Stimulated activated CD8-positive, alpha-beta memory T cell treated with anti-CD3 and anti-CD28 coated beads, Interleukin-7, amount 100 ng/mL, for 1 hour (primary cell): ENCODE measurements at places on chromosomes 6 and 20.

DNA sequence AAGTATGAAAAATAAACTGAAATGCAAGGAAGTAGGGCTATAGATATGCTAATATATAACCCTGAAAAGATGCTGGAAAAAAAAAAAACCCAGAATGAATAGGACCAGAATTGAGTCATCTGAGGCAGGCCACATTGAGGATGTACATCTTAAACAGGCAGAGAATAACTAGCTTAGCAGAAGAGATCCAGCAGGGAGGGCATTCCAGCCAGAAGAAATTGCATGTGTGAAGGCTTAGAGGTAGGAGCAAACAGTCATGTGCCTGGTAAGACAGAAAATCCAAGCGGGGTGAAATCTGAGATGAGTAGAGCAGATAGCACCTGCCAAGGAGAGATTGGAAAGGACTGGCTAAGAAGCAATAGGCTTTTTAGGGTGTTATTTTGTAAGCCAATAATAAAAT lies 2.6 kb downstream of the COL19A1 start:
- no peak for DNase-seq

- no peak for DNase-seq
Measured at GRCh38 chr6:14925699-14926026, 320.2 kb upstream of the JARID2 start.

- DNase-seq = no peak
Measured at GRCh38 chr20:61044499-61044898, 207.6 kb upstream of the CDH4 start.

DNA sequence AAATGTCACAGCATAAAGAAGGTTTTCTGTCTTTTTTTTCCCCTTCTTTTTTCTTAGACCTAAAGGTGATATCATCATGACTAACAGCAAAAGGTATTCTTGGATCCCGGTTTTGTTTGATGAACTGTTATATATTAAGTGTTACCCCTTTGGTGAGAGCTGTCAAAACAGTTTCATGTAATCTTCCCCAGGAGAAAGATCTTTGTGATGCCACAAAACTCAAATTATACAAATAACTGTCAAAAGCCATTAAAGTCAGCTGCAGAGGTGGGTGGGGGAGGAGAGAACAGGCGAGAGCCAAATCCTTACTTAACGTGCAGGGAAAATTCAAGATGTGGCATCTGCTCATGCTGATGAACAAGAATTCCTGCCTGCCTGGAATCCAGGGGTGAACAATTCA lies 258.2 kb downstream of the BMP7 start:
- DNase-seq = no peak

DNA sequence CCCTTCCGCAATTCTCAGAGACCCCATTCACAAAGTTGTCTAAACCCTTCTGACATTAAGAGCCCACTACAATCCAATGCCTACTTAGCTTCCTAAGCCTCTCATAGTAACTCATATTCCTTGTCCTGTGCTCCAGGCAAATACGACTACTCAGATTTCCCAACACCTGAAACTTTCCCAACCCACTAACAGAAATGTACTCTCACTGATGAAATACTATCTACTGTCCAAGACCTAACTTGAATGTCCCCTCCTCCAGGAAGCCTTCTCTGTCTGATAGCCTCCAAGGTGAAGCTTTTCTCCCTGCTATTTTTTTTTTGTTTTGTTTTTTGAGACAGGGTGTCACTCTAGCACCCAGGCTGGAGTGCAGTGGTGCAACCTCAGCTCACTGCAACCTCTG lies 30.4 kb downstream of the GPLD1 start:
- DNase-seq = no peak

DNA sequence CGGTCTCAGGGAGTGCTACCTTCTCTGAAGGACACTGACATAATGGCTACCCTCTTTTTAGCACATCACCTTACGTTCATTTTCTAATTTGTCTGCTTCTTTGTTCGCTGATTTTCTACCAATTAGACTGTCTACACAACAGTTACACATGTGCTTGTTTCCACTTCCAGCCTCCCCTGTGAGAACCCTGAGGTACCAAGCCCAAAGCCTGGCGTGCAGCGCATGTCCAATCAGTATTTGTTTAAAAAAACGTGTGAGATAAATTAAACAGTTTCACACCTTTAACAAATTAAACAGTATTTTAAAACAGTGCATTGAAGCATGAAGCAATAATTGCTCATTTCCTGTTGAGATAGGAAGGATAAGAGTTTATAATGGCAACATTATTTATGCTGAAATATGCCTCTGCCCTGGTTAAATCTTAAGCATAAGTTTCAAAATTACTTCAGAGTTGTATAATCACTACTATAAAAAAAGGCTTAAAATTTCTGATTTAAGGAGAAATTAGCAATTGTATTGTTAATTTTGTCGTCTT lies 88.9 kb downstream of the MAP3K5 start:
- no peak for DNase-seq

- no peak for DNase-seq
Measured at GRCh38 chr20:58568483-58569240, 53.5 kb upstream of the APCDD1L start.

- DNase-seq = no peak
Measured at GRCh38 chr6:130853555-130854183, 26.5 kb downstream of the SMLR1 start.

GRCh38 chr6:137155830-137156229 lies 17.6 kb downstream of the IL22RA2 start:
- DNase-seq = no peak

DNA sequence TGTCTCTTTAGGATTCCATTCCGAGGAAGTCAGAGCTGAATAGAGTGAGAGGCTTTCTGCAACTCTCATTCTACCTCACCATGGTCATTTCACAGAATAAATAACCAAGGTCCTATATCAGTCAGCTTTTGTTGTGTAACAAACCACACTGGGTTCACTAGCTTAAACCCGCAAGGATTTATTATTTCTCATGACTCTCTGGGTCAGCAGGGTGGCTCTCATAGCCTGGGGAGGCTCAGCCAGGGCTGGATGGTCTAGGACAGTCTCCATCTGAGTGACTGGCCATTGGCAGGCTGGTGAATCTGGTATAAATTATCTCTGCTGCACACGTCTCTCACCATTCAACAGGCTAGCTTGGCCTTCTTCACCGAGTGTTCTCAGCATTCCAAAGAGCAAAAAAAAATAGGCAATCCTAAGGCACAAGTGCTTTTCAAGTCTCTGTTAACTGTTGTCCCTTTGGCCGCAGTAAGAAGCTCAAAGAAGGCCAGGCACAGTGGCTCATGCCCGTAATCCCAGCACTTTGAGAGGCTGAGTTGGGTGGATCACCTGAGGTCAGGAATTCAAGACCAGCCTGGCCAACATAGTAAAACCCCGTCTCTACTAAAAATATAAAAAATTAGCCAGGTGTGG lies 39.7 kb downstream of the ISM1 start:
- no peak for DNase-seq

DNA sequence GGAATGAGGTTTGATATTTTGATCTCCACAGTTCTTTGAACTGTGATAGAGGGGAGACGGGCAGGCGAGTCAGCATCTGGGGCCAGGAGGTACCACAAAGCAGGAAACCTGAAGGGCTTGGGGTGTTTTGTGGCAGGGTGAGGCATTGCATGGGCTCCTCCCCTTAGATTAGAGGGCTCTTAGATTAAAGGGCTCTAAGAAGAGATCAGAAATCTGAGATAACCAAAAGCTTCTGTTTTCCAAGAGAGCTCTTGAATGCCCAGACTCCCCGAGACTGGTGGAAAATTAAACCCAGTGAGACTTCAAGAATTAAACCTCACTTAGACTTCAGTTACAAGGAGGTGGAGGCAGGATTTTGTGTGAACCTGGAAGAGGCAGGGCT lies 2.4 kb upstream of the GPX5 start:
- DNase-seq = no peak

GRCh38 chr6:19812512-19813119 lies 24.6 kb upstream of the ID4 start:
- DNase-seq = no peak

DNA sequence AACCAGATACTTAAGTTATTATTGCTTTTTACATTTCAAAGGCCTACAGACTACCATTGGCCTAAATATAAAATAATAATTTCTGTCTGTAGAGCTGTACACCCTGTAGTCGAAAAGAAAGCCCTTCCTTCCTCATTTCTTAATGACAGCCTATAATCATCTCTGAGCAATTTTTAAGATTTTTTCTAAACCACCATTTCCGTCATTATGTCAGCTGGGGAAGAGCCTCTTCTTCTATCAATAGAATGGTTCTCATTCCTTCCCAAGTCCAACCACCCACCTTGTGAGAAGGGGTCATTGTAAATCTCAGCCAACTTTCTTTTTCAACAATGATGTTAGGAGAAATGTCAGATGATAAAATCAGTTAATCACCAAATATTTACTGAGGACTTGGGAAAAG lies 91.8 kb downstream of the PLEKHG1 start:
- no peak for DNase-seq

- DNase-seq = no peak
Measured at GRCh38 chr6:39215640-39216158, 13.6 kb downstream of the KCNK5 start.

- no peak for DNase-seq
Measured at GRCh38 chr6:132607544-132608233, 16.4 kb downstream of the TAAR2 start.

DNA sequence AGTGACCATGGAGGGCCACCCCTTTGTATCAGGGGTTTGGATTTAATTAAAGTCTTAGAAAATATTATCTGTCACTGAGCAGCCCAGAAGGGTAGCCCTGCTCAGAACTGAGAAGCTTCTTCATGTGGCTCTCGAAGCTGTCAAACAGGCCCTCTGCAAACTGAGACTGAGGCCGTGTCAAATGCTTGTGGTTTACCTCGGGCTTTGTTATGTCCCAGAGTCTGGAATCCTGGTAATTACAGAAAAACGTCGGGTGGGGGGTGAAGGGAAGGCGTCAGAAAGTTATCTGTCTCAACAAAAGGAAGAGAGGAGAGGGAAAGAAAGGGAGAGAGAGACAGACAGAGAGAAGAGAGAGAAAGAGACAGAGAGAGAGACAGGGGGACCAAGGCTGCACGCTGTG lies 200.8 kb downstream of the BMP7 start:
- no peak for DNase-seq

- DNase-seq = no peak
Measured at GRCh38 chr20:12763406-12763805, 245.4 kb upstream of the SPTLC3 start.

GRCh38 chr20:63028461-63028921 lies 21.7 kb upstream of the BHLHE23 start:
- DNase-seq = no peak

DNA sequence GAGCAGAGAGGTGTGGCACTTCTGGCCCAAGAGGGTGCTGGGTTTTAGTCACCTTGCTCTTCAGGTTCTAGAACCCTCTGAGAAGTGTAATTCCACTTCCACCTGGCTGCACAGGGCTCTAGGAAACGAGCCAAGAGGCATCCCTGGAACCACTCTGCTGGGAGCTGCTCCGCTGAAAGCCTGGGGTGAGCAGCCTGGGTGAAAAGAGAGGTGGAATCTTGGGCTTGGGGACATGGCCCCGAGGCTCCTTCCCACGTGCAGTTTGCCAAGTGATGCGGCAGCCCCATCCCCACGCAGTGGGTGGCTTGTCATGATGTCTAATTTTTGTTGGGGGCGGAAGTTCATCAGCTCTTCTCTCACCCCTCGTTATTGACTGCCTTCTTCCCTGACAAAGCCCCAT lies 32.8 kb downstream of the PPP1R16B start:
- no peak for DNase-seq

DNA sequence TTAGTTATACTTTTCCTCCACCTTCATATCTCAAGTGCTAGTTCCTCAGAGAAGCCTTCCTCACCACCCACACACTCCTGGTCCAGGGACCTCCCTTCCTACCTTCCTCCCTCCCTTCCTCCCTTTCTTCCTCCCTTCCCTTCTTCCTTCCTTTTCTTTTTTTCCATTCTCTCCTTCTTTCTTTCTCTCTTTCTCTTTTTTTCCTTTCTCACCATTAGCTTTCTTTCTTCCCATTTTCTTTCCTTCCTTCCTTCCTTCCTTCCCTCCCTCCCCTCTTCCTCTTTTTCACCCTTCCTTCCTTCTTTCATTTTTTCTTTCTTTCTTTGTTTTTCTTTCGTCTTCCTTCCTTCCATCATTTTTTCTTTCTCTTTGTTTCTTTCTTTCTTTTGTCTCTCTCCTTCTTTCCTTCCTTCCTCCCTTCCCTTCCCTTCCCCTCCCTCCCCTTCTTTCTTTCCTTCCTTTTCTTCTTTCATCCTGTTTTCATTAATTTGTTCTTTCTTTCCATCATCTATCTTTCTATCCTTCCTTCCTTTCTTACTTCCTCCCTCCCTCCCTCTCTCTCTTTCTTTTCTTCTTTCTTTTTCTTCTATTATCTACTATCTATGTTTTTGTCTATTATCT lies 416.0 kb downstream of the PLCB1 start:
- no peak for DNase-seq
